MCF 10A (cell line): ENCODE measurements at places on chromosomes 5 and 9.
A peak's percentile ranks its signal among the peaks of the same experiment; 100 is the strongest.

DNA sequence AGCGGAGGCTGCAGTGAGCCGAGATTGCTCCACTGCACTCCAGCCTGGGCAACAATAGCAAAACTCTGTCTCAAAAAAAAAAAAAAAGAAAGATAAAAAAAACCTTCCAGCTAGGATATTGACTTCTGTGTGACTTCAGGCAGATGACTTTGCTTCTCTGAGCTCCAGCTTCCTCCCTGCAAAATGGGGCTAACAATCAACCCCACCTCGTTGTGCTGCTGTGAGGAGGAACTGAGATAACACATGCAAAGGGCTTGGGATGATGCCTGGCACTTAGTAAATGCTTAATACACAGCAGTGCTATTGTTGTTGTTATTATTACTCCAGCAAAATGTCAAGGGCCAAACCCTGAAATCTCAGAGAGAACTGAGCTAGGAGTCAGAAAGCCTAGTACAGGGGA, 3.5 kb upstream of the CDX1 start:
- no peaks in the 10 kb centered on the region for H3K36me3 ChIP-seq
- H3K27me3 ChIP-seq: no peaks in the 10 kb centered on the region
- no peak overlapping the region for H3K27ac ChIP-seq

GRCh38 chr5:171706736-171707441, 78.7 kb upstream of the SMIM23 start:
- no peaks in the 10 kb centered on the region for H3K36me3 ChIP-seq
- H3K27me3 ChIP-seq: peaks cover 22% of the 10 kb centered on the region
- H3K4me1 ChIP-seq: no peaks in the 10 kb centered on the region
- DNase-seq: no peak
- no peak overlapping the region for H3K4me3 ChIP-seq

DNA sequence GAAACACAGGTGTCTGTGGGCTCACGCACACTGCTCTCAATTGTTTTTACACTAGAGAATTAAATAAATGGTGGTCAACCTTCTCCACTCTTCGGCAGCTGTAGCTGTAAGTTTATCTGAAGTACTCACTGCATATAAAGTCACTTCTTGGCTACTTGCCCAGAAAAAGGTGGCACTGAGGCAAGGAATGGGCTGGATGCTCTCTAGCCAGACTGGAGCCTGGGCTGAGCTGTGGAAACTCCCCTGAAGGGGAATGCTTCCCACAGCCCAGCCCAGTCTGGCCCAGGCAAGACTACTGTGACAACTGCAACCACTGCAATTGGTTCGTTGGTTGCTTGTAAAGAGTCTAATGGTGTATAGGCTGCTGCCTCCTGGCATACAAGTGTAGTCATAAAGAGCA, 4.5 kb downstream of the LEAP2 start:
- H3K36me3 ChIP-seq: peaks cover 97% of the 10 kb centered on the region
- peaks cover 3% of the 10 kb centered on the region for H3K4me1 ChIP-seq
- DNase-seq: peak; percentile 28

GRCh38 chr9:112551641-112552040, 65.0 kb downstream of the KIAA1958 start:
- H3K4me3 ChIP-seq: no peak overlapping the region
- H3K36me3 ChIP-seq: no peaks in the 10 kb centered on the region
- no peak overlapping the region for H3K27ac ChIP-seq
- H3K27me3 ChIP-seq: no peaks in the 10 kb centered on the region
- no peak for DNase-seq

- H3K4me3 ChIP-seq: no peak overlapping the region
- H3K27me3 ChIP-seq: no peaks in the 10 kb centered on the region
- H3K36me3 ChIP-seq: no peaks in the 10 kb centered on the region
- peak overlapping the region; percentile 68 for H3K27ac ChIP-seq
These were observed 516.6 kb downstream of the RAB3C start for GRCh38 chr5:59099270-59099994.

DNA sequence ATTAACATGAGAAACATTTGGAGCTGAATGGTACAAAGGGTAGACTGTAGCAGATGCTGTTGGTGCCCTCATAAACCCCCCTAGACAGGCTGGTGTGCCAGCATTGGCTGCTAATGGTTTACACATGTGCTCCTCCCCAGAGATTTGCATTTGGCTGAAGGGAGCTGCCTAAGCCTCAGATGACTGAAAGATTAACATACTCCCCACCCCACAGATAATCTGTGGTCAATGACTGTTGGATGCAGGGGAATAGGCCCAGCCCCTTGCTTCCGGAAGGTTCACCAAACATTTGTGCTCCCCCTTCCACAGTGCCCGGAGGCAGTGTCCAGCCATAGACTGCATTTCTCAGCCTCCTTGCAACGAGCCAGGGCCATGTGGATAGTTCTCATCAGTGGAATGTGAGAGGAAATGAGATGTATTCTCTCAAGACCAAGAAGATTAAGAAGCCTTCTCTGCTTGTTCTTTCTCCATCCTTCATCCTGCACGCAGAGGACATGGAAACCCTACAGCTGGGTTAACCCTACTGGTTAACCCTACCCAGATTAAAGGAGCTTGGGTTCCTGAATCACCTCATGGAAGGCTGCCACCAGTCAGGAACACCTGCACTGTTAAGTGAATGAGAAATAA, 79.6 kb downstream of the PHAX start:
- H3K4me1 ChIP-seq: peaks cover 6% of the 10 kb centered on the region
- peaks cover 7% of the 10 kb centered on the region for H3K36me3 ChIP-seq
- peak; percentile 23 for DNase-seq
- no peak overlapping the region for H3K27ac ChIP-seq
- no peak overlapping the region for H3K4me3 ChIP-seq

DNA sequence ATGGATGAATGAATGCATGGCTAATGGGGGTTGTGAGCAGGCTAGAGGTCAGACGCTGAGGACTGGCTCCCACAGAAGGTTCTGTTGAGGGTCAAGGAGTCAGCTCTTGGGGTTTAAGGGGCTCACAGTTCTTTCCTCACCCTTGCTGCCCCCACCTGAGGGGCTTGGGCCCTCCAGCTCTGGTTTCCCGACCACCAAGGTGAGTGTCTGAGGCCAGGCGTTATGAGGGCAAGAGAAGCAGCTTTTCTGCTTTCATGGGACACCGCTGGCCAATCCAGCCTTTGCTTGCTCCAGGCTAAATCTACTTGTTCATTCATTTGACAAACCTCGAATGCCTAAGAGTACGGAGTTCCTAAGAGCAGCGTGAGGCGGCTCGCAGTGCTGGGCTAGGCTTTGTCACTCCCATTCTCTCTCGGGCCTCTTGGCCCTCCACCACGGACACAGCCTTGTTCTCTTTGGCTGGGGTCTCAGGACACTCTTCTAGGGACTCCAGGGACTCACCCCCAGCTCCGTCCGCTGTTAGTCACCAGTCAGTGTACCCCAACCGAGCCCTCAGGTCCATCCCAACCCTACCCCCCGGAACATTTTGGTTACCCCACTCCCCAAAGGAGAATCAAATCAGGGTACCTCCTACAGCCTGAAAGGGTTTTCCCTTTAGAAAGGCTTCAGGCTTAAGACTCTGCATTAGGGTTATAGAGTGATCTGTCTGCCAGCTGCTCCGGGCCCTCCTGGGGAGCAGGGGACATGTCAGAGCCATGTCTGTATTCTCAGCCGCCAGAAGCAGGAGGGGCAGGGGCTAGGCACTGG, 210.1 kb upstream of the MVB12B start:
- H3K27me3 ChIP-seq: peaks cover 78% of the 10 kb centered on the region
- no peaks in the 10 kb centered on the region for H3K4me1 ChIP-seq
- DNase-seq: no peak
- no peaks in the 10 kb centered on the region for H3K36me3 ChIP-seq
- no peak overlapping the region for H3K4me3 ChIP-seq

GRCh38 chr9:110752766-110753165, 84.2 kb downstream of the MUSK start:
- peak overlapping the region; percentile 2 for H3K4me3 ChIP-seq
- H3K4me1 ChIP-seq: peaks cover 54% of the 10 kb centered on the region
- no peaks in the 10 kb centered on the region for H3K36me3 ChIP-seq
- no peaks in the 10 kb centered on the region for H3K27me3 ChIP-seq
- DNase-seq: peak; percentile 98
- H3K27ac ChIP-seq: peak overlapping the region; percentile 82

GRCh38 chr5:14431534-14431933, 150.1 kb upstream of the OTULINL start:
- peaks cover 5% of the 10 kb centered on the region for H3K4me1 ChIP-seq
- H3K27ac ChIP-seq: no peak overlapping the region
- no peaks in the 10 kb centered on the region for H3K27me3 ChIP-seq
- peaks cover 29% of the 10 kb centered on the region for H3K36me3 ChIP-seq
- no peak for DNase-seq
- no peak overlapping the region for H3K4me3 ChIP-seq

DNA sequence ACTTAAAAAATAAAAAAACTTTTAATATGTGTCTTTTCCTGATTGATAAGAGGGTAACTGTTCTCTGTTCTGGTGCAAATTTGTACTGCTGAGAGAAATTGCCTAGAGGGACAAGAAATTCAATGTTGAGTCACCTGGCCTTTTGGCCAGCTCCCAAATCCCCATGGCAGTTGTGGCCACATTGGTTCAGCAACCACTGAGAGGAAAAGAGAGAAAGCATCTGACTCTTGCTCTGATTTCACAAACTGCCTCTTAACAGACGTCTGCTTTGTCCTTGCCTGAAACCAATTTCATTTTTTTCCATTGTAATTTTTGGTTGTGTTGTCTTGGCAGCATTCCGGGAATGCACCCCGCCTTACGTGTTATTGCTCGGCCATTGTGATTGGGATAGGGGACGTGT, 42.4 kb downstream of the NTRK2 start:
- H3K27me3 ChIP-seq: no peaks in the 10 kb centered on the region
- H3K4me3 ChIP-seq: peak overlapping the region; percentile 64
- no peaks in the 10 kb centered on the region for H3K36me3 ChIP-seq
- peaks cover 32% of the 10 kb centered on the region for H3K4me1 ChIP-seq
- peak overlapping the region; percentile 96 for H3K27ac ChIP-seq

- no peaks in the 10 kb centered on the region for H3K4me1 ChIP-seq
- H3K27me3 ChIP-seq: no peaks in the 10 kb centered on the region
- peak; percentile 33 for DNase-seq
- no peak overlapping the region for H3K4me3 ChIP-seq
- H3K36me3 ChIP-seq: no peaks in the 10 kb centered on the region
These were observed 321.0 kb downstream of the ACTL7B start for GRCh38 chr9:108534741-108535140.

GRCh38 chr5:6473284-6473683, 24.6 kb downstream of the UBE2QL1 start:
- H3K36me3 ChIP-seq: no peaks in the 10 kb centered on the region
- no peak overlapping the region for H3K4me3 ChIP-seq
- no peak overlapping the region for H3K27ac ChIP-seq
- no peaks in the 10 kb centered on the region for H3K4me1 ChIP-seq

- H3K4me3 ChIP-seq: no peak overlapping the region
- no peak overlapping the region for H3K27ac ChIP-seq
- no peaks in the 10 kb centered on the region for H3K27me3 ChIP-seq
- H3K36me3 ChIP-seq: no peaks in the 10 kb centered on the region
- H3K4me1 ChIP-seq: peaks cover 9% of the 10 kb centered on the region
These were observed 15.7 kb upstream of the ERBIN start for GRCh38 chr5:65910711-65911110.

GRCh38 chr5:109852371-109853155, 162.8 kb downstream of the MAN2A1 start:
- no peak for DNase-seq
- H3K27ac ChIP-seq: peak overlapping the region; percentile 36
- H3K36me3 ChIP-seq: peaks cover 38% of the 10 kb centered on the region
- H3K4me3 ChIP-seq: no peak overlapping the region

DNA sequence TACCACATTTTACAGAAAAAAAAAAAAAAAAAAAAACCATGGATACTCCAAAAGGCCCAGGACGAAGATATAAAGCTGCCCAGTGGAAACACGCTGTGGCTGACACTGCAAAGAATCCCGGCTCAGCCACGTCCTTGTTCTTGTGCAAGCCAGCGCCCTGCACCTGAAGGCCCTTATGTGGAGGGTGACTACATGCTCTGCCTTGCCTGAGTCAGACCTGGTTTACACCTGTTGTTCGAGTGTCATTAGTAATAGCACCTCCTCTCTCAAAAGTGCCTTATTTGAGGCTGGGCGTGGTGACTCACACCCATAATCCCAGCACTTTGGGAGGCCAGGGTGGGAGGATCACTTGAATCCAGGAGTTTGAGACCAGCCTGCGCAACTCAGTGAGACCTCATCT, 54.3 kb upstream of the ZSWIM6 start:
- H3K4me1 ChIP-seq: peaks cover 38% of the 10 kb centered on the region
- peak overlapping the region; percentile 83 for H3K27ac ChIP-seq
- H3K36me3 ChIP-seq: no peaks in the 10 kb centered on the region
- peak; percentile 87 for DNase-seq
- no peak overlapping the region for H3K4me3 ChIP-seq

DNA sequence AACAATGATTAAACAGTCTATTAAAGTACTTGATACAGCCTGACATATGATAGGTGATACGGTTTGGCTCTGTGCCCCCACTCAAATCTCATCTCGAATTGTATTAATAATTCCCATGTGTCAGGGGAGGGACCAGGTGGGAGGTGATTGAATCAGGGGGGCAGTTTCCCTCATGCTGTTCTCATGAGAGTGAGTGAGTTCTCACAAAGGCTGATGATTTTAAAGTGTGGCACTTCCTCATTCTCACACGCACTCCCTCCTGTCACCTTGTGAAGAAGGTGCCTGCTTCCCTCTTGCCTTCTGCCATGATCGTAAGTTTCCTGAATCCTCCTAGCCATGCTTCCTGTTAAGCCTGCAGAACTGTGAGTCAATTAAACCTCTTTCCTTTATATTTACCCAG, 40.1 kb upstream of the TARS1 start:
- no peak overlapping the region for H3K4me3 ChIP-seq
- H3K36me3 ChIP-seq: no peaks in the 10 kb centered on the region
- no peak for DNase-seq
- no peak overlapping the region for H3K27ac ChIP-seq
- no peaks in the 10 kb centered on the region for H3K27me3 ChIP-seq

DNA sequence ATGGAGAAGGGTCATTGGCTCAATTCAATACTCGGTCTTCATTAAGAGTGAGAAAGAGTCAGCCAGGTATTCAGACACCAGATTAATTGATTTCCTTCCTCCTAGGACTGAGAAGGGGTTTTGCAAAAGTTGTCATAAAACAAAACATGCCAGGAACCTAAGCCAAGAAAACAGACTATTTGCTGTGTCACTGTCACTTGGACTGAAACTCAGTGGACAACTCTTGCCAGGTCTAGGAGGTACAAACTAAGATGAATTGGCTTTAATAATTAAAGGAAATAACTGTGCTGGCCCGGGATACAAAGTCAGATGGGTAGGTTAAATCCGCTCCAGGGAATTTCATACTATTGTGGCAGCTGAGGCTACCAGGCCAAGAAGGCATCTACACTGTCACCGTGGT, 71.1 kb upstream of the TBC1D9B start:
- H3K27ac ChIP-seq: no peak overlapping the region
- no peak for DNase-seq
- H3K4me1 ChIP-seq: no peaks in the 10 kb centered on the region
- H3K4me3 ChIP-seq: no peak overlapping the region
- H3K27me3 ChIP-seq: no peaks in the 10 kb centered on the region

- H3K4me3 ChIP-seq: no peak overlapping the region
- no peaks in the 10 kb centered on the region for H3K27me3 ChIP-seq
- H3K27ac ChIP-seq: no peak overlapping the region
- H3K36me3 ChIP-seq: no peaks in the 10 kb centered on the region
These were observed 15.2 kb upstream of the SLC35D2 start for GRCh38 chr9:96398582-96399324.
